ENCODE measurements at places on chromosomes 11 and 22.
A peak's percentile ranks its signal among the peaks of the same experiment; 100 is the strongest.

DNA sequence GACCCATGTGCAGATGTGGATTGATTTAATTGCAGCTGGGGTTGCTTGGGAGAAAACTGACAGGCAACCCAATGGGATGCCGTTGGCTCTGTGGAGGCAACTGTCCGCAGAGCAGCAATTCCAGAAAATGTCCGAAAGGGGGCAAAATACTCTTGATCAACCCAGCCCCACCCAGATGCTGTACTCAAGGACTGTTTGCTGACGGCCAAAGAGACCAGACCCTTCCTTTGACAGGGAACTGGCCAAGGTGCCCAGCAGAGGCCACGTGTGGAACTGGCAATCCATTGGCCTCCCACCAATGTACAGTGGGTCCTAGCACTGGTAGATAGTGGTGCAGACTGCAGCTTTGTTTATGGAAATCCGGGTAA is 29.7 kb upstream of the KCNA4 start:
- no peak overlapping the region for H3K27ac ChIP-seq
- H3K4me3 ChIP-seq: no peak overlapping the region
- no peak for DNase-seq
- no peaks in the 10 kb centered on the region for H3K4me1 ChIP-seq

GRCh38 chr11:126570489-126570888 is 215.0 kb downstream of the ST3GAL4 start:
- H3K4me1 ChIP-seq: no peaks in the 10 kb centered on the region
- no peak overlapping the region for H3K27ac ChIP-seq
- H3K36me3 ChIP-seq: no peaks in the 10 kb centered on the region
- no peaks in the 10 kb centered on the region for H3K27me3 ChIP-seq

GRCh38 chr22:32555581-32555980 is 81.0 kb downstream of the FBXO7 start:
- H3K4me1 ChIP-seq: no peaks in the 10 kb centered on the region
- H3K36me3 ChIP-seq: no peaks in the 10 kb centered on the region
- no peak overlapping the region for H3K27ac ChIP-seq

GRCh38 chr22:50138041-50138440 is 32.5 kb upstream of the PANX2 start:
- no peak overlapping the region for H3K27ac ChIP-seq
- no peaks in the 10 kb centered on the region for H3K4me1 ChIP-seq
- no peak for DNase-seq
- H3K27me3 ChIP-seq: peaks cover 27% of the 10 kb centered on the region
- H3K36me3 ChIP-seq: no peaks in the 10 kb centered on the region

GRCh38 chr11:44765026-44765595 is 38.3 kb downstream of the TSPAN18 start:
- DNase-seq: no peak
- no peak overlapping the region for H3K27ac ChIP-seq

- H3K36me3 ChIP-seq: no peaks in the 10 kb centered on the region
- H3K27me3 ChIP-seq: no peaks in the 10 kb centered on the region
- H3K4me1 ChIP-seq: no peaks in the 10 kb centered on the region
- no peak for DNase-seq
- no peak overlapping the region for H3K4me3 ChIP-seq
These were observed 263.5 kb upstream of the CCDC179 start for GRCh38 chr11:23123753-23124152.

DNA sequence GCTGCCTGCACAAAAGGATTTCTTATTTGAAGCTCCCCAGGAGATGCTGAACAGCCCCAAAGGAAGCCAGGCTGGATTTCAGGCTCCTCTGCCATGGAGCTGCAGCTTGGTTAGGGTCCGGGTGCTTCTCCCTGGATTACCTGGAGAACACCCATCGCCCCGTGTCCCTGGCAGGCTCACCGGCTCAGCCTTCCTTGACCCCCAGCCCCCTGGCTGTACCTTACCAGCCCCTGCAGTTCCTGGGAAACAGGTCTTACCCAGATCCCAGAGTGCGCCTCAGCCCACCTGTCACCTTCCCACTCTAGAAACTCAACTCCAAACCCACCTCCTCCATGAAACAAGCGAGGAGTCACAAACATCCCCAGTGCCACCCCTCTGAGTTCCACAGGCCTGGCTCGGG is 45.3 kb upstream of the CD5 start:
- H3K27me3 ChIP-seq: no peaks in the 10 kb centered on the region
- peaks cover 83% of the 10 kb centered on the region for H3K4me1 ChIP-seq
- no peak for DNase-seq
- peak overlapping the region; percentile 80 for H3K27ac ChIP-seq
- peak overlapping the region; percentile 38 for H3K4me3 ChIP-seq

- H3K27me3 ChIP-seq: no peaks in the 10 kb centered on the region
- no peak overlapping the region for H3K27ac ChIP-seq
- no peak for DNase-seq
- no peaks in the 10 kb centered on the region for H3K36me3 ChIP-seq
- H3K4me3 ChIP-seq: no peak overlapping the region
These were observed 154.9 kb downstream of the TRPC6 start for GRCh38 chr11:101428918-101429317.

DNA sequence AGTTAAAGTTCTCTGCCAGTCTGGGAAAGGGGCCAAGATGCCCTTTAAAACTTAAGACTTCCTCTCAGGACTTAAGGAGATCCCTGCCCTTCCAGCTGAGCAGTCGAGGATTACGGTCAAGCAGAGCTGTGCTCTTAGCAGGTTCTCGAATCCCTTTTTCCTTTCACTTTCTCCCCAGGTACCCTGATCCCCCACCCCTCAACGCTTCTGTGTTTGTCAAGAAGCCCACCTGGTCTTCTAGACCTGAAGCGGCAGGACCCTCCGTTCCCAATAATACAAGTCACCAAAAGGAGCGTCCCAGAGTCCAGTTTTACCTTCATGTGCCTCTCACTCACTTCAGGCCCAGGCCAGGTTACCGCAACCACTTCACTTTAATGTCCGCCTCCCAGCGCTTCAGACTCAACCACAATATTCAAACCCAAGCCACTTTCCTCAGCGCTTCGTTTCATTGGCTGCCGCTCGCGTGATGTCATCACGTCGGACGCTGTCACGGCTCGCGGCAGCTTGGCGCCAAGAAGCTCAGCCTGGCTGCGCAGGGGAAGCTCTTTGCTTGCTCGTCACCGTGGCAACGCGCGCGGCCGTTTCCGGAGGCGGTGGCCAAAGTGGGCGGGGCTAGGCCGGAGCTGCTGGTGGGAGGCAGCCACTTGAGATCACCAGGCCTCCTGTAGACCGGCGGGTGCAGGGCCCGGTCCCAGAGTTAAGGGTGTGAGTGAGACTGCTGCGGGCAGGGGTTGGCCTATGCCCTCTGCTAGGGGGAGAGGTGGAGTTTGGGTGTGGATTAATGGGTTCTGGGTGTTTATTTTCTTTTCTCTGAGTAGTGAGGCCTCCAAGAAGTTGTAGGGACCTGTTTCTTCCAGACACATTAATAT is at the start of the genes KIF18A and METTL15:
Gene KIF18A (minus strand): TSS at position 407 of the 869 bp plus-strand sequence. CDS start 10,209 bp downstream, outside the sequence.
Gene METTL15 (plus strand): TSS at position 639 of the 869 bp plus-strand sequence. CDS start 4,947 bp downstream, outside the sequence.
- peaks cover 7% of the 10 kb centered on the region for H3K36me3 ChIP-seq
- peak within 1 kb of the TSS; percentile 98 for H3K4me3 ChIP-seq
- H3K4me1 ChIP-seq: peaks cover 50% of the 10 kb centered on the region
- peak within 1 kb of the TSS; percentile 99 for H3K27ac ChIP-seq

GRCh38 chr11:1349327-1350041 is 40.1 kb upstream of the TOLLIP start:
- H3K4me3 ChIP-seq: no peak overlapping the region
- no peak for DNase-seq
- no peak overlapping the region for H3K27ac ChIP-seq

DNA sequence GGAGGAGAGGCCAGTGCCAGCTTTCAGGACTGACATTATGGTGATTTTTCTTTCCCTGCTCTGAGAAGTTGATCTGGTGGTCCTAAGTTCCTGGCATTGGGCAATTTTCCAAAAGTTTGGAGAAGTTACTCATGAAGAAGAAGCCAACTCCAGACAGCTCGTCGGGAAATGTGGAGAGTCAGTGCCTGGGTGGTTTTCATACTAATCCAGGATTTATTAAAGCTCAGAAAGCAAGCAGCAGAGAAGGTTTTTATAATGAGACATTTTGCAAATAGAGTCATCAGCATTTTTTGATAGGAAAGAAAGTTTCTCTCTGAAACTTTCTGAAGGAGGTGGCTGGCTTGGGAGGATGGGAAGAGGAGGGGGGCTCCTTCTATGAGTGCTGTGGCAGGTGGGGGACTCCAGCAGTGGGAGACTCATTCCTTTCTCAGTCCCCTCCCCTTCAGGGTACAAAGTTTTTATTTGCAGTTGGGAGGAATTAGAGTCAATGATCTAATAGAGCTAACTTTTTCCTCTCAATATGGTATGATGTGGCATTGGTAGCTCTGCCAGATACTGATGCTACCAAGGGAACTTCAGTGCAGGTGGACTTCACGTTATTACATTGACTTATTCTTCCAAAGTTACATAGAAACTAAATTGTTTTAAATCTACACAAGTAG is 55.4 kb downstream of the LIF start:
- H3K27ac ChIP-seq: peak overlapping the region; percentile 88
- H3K27me3 ChIP-seq: no peaks in the 10 kb centered on the region
- H3K36me3 ChIP-seq: peaks cover 51% of the 10 kb centered on the region
- no peak overlapping the region for H3K4me3 ChIP-seq
- H3K4me1 ChIP-seq: peaks cover 87% of the 10 kb centered on the region

DNA sequence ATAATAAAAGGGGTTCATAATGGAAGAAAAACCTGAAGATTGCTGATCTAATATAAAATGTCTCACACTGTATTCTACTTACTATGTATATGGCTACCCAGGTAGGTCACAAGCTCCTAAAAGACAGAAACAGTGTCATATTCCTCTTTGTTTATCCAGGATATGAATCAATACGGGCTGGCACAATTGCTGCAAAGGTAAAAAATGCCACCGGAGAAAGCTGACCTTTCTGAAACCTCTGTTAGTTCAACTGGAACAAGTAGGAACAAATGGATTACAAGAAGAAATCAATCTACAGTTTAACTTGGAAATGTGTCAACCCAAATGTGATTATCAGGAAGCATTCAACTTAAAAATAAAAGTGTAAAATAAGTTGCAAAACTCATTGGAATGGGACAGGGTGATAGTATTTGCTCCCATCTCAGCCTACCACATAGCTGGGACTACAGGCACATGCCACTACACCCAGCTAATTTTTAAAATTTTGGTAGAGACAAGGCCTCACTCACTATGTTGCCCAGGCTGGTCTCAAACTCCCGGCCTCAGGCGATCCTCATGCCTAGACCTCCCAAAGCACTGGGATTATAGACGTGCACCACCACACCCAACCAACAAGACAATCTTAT is 27.6 kb downstream of the SLC35F2 start:
- H3K27me3 ChIP-seq: no peaks in the 10 kb centered on the region
- H3K36me3 ChIP-seq: peaks cover 3% of the 10 kb centered on the region
- peaks cover 14% of the 10 kb centered on the region for H3K4me1 ChIP-seq
- H3K4me3 ChIP-seq: no peak overlapping the region
- H3K27ac ChIP-seq: no peak overlapping the region
- DNase-seq: no peak

DNA sequence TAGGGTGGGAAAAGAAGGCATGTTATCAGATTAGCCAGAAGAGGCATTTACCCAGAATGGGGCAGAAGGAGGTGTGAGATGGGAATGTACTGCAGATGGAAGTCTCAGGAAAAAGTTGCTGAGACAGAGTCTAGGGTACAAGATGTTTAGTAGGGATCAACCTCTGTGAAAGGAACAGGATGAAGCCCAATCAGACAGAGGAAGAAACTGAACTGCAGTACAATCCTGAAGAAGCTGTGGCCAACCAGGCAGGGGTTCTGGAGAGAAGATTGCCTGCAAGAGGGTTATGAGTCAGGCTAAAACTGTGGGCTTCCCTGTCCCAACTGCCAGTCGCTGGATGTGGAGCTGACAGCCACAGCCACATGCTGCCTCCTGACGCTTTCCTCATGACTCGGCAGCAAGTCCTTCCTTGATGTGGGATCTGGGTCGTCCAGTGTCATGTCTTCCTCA is 64.0 kb downstream of the CWC15 start:
- no peak overlapping the region for H3K4me3 ChIP-seq
- H3K27me3 ChIP-seq: peaks cover 5% of the 10 kb centered on the region
- no peak for DNase-seq
- H3K36me3 ChIP-seq: no peaks in the 10 kb centered on the region
- H3K27ac ChIP-seq: no peak overlapping the region

DNA sequence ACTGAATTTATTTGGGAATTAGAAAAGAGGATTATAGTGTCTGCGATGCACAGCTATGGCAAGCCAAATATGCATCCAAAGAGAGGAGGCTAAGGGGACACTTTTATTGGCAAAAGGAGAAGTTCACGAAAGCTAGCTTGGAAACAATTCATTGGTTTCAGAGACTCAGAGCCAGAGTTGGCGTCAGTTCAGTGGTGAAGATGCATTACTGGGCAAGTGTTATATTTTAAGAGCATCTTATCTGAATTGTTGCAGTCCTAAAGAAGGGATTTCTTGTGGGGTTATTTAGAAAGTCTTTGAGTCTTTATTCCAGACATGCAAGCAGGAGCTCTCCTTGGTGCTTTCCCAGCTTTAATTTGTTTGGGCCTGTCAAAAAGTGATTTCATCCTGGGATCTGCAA is 15.0 kb downstream of the CLDN5 start:
- H3K27me3 ChIP-seq: no peaks in the 10 kb centered on the region
- H3K4me3 ChIP-seq: no peak overlapping the region
- DNase-seq: no peak
- no peak overlapping the region for H3K27ac ChIP-seq
- H3K36me3 ChIP-seq: peaks cover 66% of the 10 kb centered on the region

- H3K4me3 ChIP-seq: no peak overlapping the region
- peaks cover 26% of the 10 kb centered on the region for H3K27me3 ChIP-seq
- no peak for DNase-seq
- no peak overlapping the region for H3K27ac ChIP-seq
These were observed 15.5 kb upstream of the TSPAN18 start for GRCh38 chr11:44711113-44711786.

DNA sequence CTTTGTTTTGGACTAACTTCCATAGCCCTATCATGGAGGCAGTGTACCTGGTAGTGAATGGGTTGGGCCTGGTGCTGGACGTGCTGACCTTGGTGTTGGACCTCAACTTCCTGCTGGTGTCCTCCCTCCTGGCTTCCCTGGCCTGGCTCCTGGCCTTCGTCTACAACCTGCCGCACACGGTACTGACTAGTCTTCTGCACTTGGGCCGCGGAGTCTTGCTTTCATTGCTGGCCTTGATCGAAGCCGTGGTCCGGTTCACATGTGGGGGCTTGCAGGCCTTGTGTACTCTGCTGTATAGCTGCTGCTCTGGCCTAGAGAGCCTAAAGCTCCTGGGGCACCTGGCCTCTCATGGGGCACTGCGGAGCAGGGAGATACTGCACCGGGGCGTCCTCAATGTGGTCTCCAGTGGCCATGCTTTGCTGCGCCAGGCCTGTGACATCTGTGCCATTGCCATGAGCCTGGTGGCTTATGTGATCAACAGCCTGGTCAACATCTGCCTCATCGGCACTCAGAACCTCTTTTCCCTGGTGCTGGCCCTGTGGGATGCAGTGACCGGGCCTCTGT is 846 bp downstream of the RNF26 start:
- H3K4me1 ChIP-seq: peaks cover 40% of the 10 kb centered on the region
- no peak for DNase-seq
- H3K4me3 ChIP-seq: peak overlapping the region; percentile 100
- peak overlapping the region; percentile 99 for H3K27ac ChIP-seq
- peaks cover 20% of the 10 kb centered on the region for H3K27me3 ChIP-seq
- H3K36me3 ChIP-seq: peaks cover 19% of the 10 kb centered on the region

GRCh38 chr11:13268791-13269190 is 8.8 kb upstream of the BMAL1 start:
- no peak for DNase-seq
- peaks cover 72% of the 10 kb centered on the region for H3K27me3 ChIP-seq
- no peak overlapping the region for H3K4me3 ChIP-seq
- peaks cover 5% of the 10 kb centered on the region for H3K4me1 ChIP-seq

- H3K27me3 ChIP-seq: no peaks in the 10 kb centered on the region
- H3K27ac ChIP-seq: no peak overlapping the region
- no peak overlapping the region for H3K4me3 ChIP-seq
- no peaks in the 10 kb centered on the region for H3K36me3 ChIP-seq
- no peak for DNase-seq
These were observed 134.3 kb downstream of the ELP4 start for GRCh38 chr11:31643857-31644256.

All from activated T-helper 2 cell treated with anti-CD3 and anti-CD28 coated beads, Interferon-gamma antibody, Interleukin-2, Interleukin-4, amounts not matched to agents 10 μg/mL and 5 μg/mL and 100 μg/mL, durations not matched to agents 14 hours and 24 hours and 36 hours (primary cell).